ENCODE measurements at places on chromosomes 12 and 14.

- DNase-seq: no peak
Measured at GRCh38 chr12:53670308-53670707, 5.6 kb downstream of the ATP5MC2 start.

GRCh38 chr12:2334689-2335088, 281.9 kb downstream of the CACNA1C start:
- no peak for DNase-seq

DNA sequence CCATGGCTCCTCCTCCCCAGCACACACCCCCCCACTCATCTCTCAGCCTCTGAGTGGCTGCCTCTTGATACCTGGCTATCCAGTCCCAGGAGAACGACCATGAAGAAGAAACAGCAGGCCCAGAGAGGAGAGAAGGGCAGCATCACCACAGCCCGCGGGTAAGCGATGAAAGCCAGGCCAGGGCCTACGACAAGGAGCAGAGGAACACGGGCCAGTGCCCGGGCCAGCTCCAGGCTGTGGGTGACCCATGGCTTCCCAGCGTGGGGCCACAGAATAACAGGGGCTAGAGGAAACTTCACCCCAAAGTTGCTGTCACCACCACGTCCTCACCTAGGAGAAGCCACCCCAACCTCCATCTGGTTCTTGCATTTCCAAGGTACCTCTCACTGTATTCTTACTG, 10.4 kb upstream of the SLC6A12 start:
- no peak for DNase-seq

- no peak for DNase-seq
Measured at GRCh38 chr14:32364941-32365340, 35.8 kb downstream of the AKAP6 start.

DNA sequence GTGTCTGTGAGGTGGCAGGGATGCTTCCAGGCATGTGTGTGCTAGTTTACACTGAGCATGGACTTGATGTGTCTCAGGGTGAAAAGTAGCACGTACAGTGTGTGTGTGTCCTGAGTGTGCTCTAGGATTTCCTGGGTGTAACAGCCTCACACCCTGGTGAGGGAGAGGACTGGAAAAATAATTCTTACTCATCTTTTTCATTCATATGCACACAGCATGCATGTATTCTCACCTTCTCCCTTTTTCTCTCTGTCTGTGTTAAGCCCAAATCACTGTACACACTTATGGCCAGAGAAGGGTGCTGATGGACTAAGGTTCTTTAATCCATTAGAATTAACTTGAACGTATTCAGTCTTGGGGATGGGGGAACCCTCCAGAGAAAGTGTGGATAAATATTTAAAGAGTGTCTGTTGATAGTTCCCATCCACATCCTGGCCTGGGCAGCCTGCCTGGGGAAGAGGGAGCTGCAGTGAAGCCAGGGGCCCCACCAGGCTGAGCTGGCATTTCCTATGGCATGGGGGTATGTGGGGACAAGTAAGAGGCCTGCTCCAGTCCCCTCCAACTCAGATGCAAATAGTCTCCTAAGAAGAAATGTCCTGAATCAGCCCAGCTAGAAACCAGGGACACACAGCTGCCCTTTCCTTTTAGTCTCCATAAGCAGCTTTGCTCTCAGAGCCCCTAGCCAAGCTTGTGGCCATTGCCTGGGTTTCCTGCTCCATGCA, 1.1 kb upstream of the HOXC8 start:
- no peak for DNase-seq

DNA sequence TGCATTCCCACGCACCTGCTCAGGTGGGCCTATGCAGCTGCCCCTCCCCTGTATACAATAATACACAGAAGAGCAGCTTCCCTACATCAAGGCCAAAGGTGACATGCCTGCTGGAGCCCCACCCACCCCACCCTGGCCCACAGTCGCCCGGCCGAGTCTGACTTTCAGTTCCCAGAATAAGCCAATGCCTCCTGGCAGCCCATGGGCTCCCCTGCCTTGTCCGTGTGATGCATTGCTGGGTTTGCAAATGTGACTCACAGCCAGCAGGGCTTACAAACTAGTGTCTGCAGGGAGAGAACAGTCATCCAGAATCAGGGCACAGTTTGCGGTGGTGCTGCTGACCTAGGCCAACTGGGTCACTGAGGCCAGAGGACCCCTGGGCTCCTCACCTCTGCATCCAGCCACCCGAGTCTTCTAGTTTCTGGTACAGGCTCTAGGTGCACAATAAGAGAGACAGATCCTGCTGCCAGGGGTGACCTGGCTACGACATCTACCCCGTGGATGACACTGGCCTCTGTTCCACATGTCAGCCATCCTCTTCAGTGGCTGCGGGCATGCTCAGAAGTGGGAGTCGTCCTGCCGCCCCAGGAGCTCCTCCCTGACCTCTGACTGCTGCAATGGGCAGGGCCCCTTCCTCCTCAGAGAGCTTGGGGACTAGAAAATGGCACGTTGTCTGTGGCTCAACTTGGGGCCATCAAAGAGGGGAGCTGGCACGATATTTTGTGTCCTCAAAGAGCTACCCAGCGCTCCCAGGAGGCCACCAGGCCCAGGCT, 84.5 kb downstream of the CHGA start:
- DNase-seq: no peak

DNA sequence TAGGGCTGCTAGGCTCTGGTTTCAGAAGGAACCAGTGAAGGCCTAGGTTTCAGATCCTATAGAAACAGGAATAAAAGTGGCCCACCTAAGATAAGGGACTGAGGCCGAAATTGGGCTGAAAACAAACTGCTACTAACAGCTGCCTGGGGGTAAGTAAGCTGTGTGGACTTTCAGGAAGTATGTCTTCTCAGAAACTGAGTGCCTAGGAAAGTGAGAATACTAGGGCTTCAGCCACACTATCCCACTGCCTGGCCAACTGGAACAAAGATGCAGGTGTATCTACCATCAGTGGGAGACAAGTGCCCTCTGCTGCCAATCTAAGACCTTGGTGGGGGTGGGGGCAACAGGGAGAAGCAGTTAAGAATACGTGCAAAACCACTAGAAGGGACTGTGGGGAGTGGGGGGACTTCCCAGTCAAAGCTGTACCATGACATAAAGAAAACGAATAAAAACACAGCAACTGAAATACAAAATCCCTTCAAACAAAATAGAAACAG, 82.5 kb downstream of the MED13L start:
- DNase-seq: no peak

GRCh38 chr12:6774499-6775062, 2.3 kb downstream of the LAG3 start:
- no peak for DNase-seq

DNA sequence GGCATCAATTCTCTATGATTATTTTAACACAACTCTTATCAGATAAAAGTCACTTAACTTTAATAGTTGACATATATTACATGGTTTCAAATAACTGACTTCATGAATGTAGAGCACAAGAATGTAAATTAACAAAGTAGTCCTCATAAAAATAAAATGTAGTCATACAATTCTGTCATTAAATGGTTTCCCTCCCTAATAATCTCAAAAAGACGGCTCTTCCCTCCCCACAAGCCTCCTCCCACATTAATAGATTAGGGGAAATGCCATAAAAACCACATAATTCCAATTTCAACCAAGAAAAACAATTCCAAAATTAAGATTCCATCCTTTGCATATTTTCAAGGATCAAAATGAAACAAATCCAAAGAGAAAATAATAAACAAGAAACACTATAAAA, 36.7 kb downstream of the SPTLC2 start:
- no peak for DNase-seq

DNA sequence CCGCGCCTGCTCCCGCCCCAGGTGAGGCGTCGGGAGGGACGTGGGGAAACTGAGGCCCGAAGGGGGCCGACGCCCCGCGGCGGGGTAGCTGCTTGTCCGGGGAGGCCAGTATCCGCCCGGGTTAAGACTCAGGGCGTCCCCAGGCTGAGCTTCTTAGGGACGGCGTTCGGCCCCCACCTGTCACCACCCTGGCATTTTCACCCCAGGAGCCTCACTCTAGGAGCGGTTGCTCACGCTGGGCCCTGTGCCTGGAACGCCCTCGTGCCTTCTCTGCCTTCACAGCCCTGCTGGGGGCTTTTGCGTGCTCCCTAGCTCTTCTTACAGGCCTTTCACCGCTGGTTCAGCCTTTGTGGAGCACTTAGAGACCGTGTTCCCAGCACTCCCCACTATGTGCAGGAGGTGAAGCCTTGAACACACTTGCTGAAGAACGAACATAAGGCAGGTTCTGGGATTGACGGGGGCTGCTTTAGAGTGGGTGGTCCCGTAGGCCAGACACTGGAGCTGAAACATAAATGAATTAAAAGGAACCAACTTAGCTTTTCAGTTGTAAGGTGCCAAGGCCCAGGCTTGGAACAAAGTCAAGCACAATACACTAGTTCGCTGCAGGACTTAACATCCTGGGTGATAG, 601 bp downstream of the ZNF839 start:
- DNase-seq: peak; percentile 40

- DNase-seq: no peak
Measured at GRCh38 chr12:58186914-58187313, 245.5 kb downstream of the ATP23 start.
